ENCODE measurements at places on chromosomes 6 and 20.

- no peak for DNase-seq
Measured at GRCh38 chr6:80725156-80725930, 618.9 kb downstream of the BCKDHB start.

DNA sequence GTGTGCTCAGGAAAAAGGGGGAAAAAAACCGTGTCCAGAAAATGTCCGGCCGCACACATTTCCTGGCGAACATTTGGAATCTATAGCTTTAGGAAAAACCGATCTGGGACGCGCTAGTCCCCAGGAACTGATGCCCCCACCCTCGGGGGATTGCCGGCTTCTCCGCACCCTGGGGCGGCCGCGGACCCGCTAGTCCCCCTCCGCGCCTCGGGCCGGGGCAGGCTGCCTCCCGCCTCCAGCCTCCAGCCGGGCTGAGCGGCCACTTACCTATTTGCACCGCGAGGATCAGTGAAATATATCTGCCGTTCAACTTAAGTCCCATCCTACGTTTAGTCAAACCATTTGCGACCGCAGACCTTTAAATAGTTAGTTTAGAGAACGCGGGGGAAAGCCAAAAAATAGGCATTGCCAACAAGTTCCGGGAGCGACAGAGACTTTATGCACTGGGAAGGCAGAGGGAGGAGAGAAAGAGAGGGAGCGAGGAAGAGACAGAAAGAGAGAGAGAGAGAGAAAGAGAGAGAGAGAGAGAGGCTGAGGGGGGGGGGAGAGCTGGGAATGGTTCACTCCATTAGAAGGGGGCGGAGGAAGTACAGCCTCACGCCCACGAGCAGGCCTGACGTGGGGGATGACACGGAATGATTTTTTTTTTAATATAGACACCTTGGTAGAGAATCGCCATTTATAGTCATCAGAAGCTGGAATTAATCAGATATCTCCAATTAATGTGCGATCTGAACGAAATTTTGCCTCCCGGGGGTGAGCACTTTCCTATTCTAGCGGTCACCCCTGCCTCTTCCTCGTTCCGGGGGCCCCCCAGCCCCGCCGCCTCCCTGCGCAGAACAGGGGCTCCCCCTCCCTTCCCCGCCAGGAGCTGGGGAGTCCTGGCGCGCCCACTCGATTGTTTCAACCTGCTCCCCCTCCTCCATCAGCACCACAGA, at the start of gene NRN1:
Gene NRN1, minus strand, starts transcription at position 498 of the 938 bp plus-strand sequence. Its CDS starts 176 bp downstream, at position 322.
- DNase-seq = no peak

DNA sequence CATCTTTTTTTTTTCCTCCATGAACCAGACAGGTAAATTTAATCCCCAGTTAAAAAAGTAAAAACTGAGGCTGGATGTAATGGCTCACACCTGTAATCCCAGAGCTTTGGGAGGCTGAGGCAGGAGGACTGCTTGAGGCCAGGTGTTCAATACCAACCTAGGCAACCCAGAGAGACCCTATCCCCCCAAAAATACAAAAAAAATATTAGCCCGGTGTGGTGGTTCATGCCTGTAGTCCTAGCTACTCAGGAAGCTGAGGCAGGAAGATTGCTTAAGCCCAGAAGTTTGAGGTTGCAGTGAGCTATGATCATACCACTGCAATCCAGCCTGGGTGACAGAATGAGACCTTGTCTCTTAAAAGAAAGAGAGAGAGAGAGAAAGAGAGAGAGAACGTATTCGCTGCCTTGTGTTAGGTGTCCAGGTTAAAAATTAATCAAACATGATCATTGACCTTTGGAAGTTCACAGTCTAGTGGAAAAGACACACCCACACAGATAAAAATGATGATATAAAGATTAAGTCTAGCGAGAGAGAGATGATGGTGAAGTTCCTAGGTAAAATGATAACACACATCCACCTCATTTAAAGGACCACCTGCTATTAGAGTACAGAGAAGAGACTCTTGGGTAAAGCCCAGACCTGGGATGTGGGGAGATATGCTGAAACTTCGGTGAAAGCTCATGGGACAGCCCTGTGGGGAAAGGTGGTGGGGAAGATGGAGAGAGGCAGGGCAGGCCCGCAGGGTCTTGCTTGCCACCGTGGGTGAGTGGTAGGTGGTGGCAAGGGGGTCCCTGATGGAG, 4.8 kb upstream of the NHSL1 start:
- no peak for DNase-seq

- no peak for DNase-seq
Measured at GRCh38 chr6:128347123-128347522, 173.3 kb downstream of the PTPRK start.

DNA sequence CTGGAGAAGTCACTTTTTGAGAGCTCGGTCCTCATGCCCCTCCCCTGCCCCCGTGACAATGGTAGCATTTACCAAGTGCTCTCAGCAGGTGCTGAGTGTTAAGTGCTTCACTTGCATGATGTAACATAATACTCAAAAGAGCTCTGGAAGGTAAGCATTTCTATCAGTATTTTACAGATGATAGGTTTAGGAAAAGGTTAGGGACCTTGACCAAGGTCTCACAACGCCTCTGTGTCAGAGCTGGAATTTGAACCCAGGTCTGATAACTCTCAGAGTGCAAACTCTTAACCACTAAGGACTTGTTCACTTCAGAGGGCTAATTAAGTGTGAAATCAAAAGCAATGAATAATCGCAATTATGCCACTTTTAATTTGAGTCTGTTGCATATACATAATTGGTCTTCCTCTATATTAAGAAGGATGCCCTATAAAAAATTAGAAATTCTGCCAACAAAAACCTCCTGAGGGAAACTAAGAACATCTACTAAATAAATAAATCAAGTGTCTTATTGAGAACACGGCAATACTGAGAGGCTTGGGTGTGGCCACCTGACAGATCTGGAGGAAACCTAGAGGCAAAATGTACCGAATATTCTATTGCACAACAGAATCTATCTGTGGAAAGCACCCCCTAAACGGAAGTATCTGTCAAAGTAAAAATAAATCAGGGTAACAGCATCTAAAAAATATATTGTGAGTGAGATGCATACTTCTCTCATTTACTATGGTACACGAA, 109.8 kb downstream of the BACH2 start:
- no peak for DNase-seq

DNA sequence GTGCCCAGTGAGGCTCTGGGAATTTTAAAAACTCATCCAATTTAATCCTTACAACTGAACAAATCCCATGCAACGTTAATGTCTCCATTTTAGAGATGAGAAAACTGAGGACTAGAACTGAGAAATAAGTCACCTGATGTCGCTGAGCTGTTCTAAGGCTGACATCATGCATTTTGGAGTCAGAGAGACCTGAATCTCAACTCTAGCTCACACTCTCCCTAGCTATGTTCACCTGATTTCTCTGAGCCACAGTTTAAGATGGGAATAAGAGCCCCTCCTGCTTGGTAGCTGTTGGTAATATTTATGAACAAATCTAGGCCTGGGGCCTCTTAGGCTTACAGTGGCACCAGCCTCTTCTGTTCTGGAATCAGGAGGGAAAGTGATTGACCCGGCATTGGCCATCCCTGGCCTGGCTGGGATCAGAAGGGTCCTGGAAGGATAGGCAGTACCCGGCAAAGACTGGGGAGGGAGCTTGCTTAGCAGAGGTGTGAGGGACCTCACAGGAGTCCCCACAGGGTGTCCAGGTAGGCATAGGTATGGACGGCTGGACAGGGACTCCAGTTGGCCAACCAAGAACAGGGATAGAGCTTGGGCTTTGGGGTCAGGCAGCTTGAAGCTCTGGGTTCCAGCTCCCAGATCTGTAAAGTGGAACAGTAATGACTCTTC, 18.8 kb upstream of the CSNK2A1 start:
- no peak for DNase-seq

DNA sequence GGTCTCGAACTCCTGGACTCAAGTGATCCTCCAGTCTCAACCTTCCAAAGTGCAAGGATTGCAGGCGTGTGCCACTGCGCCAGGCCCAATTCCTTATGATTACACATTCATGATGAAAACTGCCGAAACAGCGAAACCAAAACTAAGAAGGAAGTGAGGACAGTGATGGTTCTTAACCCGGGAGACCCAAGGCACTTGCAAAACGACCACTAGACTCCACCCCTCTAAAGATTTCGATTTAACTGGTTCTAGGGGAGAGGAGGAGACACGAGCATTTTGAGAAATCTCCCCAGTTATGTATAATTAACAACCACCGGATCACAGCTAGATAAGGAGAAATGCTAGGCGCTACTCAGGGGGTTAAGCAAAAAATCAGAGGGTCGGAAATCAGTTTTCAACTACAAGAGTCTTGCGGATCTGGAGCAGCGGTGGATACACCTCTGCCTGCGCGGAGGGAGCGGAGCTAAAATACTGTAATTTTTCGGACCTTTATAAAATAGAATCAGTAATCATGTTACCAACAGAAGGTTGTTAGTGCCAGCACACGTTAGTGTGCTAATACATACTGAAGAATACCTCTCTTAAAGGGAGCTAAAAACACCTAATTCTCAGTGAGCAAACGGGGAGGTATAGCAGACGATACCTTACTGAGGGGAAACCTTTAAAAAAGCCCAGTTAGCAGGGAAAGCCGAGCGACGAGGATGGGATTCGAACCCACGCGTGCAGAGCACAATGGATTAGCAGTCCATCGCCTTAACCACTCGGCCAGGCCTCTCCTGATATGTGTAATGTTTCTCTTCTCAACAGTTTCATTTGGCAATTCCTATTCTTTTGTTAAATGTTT, 60.0 kb upstream of the BTN3A2 start:
- DNase-seq = peak; percentile 75

GRCh38 chr20:42779216-42779615, 410.5 kb downstream of the PTPRT start:
- DNase-seq = no peak

- DNase-seq = no peak
Measured at GRCh38 chr6:66897576-66897975, 1190.5 kb upstream of the EYS start.

DNA sequence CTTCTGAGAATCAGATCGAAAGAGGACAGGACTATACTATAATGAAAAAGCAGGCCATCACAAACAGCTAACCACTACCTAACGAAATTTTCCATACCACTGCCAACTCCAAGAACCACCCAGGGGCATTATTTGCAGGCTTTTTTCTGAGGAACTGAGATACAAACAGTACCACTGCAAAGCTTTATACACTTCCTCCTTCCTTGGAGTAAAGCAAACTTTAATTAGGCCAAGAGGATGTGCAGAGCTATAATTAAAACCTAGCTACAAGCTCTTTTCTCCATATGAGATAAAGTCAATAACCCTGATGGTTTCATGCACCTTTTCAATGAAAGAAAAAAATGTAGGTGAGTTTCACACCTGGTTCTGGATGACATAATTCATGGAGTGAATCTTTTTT, 68.5 kb downstream of the ELOVL5 start:
- DNase-seq = no peak

- DNase-seq = no peak
Measured at GRCh38 chr6:35046103-35046502, 95.0 kb downstream of the TCP11 start.

- no peak for DNase-seq
Measured at GRCh38 chr20:15682690-15683089, 890.6 kb downstream of the KIF16B start.

DNA sequence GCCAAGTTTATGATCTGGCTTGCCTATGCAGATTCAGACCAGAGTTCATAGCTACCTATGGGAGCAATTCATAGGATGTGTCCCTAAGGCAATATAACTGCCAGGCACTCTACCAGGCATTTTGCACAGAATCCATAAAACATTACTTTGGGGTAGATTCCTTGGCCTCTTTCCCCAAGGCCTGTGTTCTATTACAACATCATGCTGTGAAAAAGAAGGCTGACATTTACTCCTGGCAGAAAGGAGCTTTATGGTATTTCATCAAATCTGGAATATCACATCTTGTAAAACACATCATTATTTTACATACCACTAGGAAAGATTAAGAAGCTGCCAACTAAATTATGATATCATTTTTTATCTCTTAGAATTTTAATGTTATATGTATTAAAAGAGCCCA, 287.0 kb upstream of the MARCKS start:
- no peak for DNase-seq

DNA sequence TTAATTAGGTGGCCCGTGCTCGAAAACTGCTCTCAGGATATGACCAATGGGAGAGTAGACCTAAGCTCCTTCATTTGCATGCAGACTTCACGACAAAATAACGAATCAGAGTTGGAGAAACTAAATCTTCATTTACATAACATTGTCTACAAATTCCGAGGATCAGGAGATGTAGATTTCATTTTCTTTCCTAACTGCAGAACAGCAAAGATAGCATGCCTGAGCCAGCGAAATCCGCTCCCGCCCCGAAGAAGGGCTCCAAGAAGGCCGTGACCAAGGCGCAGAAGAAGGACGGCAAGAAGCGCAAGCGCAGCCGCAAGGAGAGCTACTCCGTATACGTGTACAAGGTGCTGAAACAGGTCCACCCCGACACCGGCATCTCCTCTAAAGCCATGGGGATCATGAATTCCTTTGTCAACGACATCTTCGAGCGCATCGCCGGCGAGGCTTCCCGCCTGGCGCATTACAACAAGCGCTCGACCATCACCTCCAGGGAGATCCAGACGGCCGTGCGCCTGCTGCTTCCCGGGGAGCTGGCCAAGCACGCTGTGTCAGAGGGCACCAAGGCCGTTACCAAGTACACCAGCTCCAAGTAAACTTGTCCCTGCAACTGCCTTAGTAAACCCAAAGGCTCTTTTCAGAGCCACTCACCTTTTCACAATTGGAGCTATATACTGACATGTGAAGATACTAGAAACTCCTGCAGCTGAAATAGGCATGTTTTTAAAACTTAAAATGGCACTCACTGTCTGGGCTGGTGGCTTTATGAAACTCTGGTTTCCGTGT, 96.5 kb downstream of the HFE start:
- DNase-seq = peak; percentile 58

- DNase-seq = no peak
Measured at GRCh38 chr20:25077610-25078169, 4.3 kb downstream of the VSX1 start.

GRCh38 chr6:45073771-45074170, 254.4 kb upstream of the RUNX2 start:
- DNase-seq = no peak

DNA sequence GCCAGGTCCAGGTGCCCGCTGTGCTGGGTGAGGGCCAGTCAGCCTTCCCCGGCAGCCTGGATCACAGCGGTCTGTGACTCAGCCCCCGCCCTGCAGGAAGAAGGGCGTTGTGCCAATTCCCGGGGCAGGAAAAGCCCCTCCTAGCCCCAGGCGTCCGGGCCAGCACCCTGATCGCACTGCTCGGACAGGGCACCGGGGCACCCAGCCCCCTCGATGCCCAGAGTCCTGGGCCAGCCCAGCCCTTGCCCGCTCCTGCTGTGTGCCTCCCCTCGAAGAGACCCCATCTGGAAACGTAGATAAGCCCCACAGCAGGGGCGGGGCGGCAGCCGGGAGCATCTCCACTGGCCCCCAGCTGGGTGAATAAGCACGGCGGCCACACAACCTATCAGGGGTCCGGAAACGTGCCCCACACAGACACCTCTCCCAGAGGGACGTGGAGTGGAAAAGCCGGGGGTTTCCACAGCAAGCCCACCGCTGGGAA, 9.9 kb downstream of the LAMA5 start:
- DNase-seq = no peak

Data from activated naive CD4-positive, alpha-beta T cell treated with Interleukin-2 at 50 U/mL for 16 hours (primary cell).